ENCODE measurements at places on chromosomes 13 and 19.

DNA sequence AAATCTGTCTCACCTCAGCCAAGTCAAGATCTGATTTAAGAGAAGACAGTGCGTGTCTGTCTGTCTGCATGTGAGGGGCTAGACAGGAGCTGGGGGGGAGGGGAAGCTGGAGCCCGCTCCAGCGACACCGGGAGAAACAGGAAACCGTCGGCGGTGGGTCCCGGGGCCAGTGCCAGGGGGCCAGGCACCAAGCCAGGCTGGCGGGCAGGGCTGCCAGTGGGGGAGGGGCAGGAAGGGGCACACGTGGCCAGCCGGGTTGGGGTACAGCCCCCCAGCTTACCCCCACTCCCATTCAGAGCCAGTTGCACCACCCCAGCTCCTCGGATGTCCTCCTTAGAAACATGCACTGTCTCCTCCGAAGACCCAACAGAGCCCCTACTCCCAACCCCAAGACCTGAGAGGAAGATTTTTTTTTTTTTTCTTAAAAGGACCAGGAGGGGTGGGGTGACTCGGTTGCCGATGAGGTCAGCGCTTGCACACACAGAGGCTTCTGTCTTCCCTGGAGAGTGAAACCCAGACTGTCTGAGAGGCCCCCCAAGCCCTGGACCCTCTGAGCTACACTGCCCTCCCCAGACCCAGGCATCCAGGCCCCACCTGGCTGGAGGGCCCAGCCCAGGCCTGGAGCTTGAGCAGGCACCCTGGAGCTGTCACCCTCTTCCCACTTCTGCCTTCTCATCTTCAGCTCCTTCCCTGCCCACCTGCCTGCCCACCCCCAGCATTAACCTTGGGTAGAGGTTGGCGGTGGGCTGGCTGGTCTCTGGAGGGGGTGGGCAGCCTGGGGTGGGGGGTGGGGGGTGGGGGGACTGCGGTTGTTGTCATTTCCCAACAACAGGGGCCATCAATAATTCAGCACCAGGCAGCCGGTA lies 4.0 kb downstream of the ERF start:
- no peak for DNase-seq

DNA sequence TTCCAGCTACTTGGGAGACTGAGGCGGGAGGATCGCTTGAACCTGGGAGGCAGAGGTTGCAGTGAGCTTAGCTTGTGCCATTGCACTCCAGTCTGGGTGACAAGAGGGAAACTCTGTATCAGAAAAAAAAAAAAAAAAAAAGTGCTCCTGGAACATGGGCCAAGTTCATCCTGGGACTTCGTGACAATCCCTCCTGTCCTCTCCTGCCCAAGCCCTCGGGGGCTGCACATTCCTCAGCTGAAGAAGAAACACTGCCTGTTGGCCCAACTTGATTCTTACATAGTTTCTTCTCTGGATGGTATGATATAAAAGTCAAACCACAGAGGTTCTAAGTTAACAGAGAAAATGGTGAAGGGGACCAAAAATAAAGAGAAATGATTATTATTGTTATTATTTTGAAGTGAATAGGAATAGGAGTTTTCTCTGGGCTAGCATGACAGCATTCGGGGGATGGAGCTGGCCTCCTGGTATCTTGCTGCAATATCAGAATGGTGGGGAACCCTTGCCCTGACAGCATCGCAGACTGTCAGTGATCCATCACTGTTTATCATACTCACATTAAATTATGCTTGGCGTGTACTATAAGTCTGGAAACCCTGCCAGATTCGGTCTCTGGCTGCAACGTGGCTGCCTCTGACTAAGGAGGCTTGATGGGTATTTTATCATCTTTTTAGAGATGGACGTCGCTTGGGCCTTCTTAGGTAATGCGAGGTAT lies 113.7 kb upstream of the OXGR1 start:
- no peak for DNase-seq

DNA sequence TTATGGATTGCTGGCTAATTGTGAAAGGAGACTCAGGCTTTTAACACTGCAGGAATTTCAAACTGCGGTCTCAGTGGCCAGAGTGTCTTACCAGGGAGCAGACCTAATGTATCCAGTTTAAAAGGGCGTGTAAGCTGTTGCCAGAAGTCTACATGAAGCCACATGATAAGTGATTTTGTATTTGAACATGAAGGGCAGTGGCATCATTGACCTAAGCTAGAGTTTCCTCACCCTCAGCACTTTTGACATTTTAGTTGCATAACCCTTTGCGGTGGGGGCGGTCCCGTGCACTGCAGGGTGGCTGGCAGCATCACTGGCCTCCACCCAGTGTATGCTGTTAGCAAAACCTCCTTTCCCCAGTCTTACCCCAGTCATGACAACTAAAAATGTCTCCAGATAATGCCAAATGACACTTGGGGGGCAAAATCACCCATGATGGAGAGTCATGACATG lies 23.7 kb upstream of the GPR18 start:
- no peak for DNase-seq

GRCh38 chr19:10168386-10168948 lies 26.3 kb downstream of the DNMT1 start:
- no peak for DNase-seq

- DNase-seq = peak; percentile 84
Observed at GRCh38 chr19:12984683-12985048, 10.6 kb upstream of the NFIX start.

GRCh38 chr13:85993567-85993966 lies 194.3 kb upstream of the SLITRK6 start:
- DNase-seq = no peak

DNA sequence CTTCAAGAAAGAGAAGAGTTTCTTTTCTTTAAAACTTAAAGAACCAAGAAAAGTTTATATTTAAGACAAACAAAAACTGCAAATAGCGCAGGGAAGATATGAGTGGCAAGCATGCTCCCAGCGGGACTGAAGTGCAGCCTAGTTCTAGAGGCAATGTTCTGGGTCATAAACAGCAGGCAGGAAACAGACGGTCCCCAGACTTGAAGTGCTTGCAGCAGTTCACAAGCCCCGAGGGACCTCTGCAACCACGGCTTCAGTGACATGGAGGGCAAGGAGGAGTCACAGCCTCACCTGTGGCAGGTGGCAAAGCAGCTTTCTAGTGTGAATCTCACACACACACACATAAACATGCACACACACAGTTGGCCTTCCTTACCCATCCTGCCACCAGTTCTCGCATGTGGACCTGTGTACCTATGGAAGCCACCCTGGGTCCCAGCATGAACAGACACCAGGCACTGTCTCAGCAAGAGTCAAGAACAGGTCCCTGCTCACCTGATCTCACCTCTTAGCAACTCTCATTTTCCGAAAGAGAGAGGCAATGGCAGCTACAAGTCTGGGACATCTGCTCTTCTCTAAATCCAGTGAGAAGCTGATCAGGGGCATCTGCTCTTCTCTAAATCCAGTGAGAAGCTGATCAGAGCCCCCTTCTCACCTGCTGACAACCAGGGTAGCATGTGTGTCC lies 162.0 kb downstream of the EFNB2 start:
- DNase-seq = no peak

Data from vagina (tissue), 2 donors.